ENCODE measurements at places on chromosomes 5 and 9. TPM values are rescaled to one million over a fixed set of nuclear protein-coding genes. Genes with fewer than 3 reads are reported as not detected.

The SPOUT1 gene
- 34.7 TPM for polyA plus RNA-seq

The PAPPA gene
- polyA plus RNA-seq = 0.40 TPM

The ENC1 gene
- 585 TPM for polyA plus RNA-seq

The MCIDAS gene
- not detected for polyA plus RNA-seq

The SEMA6A gene
- polyA plus RNA-seq = 6.6 TPM

The LHX3 gene
- polyA plus RNA-seq = not detected

The ENHO gene
- 172 TPM for polyA plus RNA-seq

The SURF1 gene
- 32.3 TPM for polyA plus RNA-seq

Measured in neural cell (in vitro differentiated cells).